ENCODE measurements at places on chromosomes 16 and 17. TPM values are rescaled to one million over a fixed set of nuclear protein-coding genes. Genes with fewer than 3 reads are reported as not detected.

Gene MPP2
- 0.63 TPM for total RNA-seq

Gene KRT16
- not detected for total RNA-seq

Gene ABAT
- total RNA-seq, result 6.7 TPM

Gene PLXDC1
- total RNA-seq, result 0.67 TPM

Gene RNF135
- 0.29 TPM for total RNA-seq

Gene BPTF
- 212 TPM for total RNA-seq

Gene OR1A2
- total RNA-seq, result not detected

Gene PMFBP1
- total RNA-seq, result 2.0 TPM

Gene C16orf54
- 0.32 TPM for total RNA-seq

Gene CDH11
- not detected for total RNA-seq

Gene SPATA32
- not detected for total RNA-seq

Gene SPPL2C
- not detected for total RNA-seq

Gene C17orf50
- total RNA-seq, result not detected

Gene HSF4
- total RNA-seq, result 17.0 TPM

- no peak for DNase-seq
Observed at GRCh38 chr16:29745853-29746345, at the start of gene C16orf54. Gene C16orf54, minus strand, starts transcription at chr16:29745990. Its CDS starts 1,039 bp downstream, at chr16:29744951.

- no peak for DNase-seq
Observed at GRCh38 chr17:82548681-82549303, 29.3 kb downstream of the FOXK2 start.

GRCh38 chr17:3710951-3711383 lies 12.7 kb upstream of the HASPIN start:
- peak; percentile 96 for DNase-seq

GRCh38 chr17:72606656-72607055 lies 485.8 kb downstream of the SLC39A11 start:
- no peak for DNase-seq

- DNase-seq, result no peak
Observed at GRCh38 chr16:69243479-69243878, 56.5 kb downstream of the SNTB2 start.

DNA sequence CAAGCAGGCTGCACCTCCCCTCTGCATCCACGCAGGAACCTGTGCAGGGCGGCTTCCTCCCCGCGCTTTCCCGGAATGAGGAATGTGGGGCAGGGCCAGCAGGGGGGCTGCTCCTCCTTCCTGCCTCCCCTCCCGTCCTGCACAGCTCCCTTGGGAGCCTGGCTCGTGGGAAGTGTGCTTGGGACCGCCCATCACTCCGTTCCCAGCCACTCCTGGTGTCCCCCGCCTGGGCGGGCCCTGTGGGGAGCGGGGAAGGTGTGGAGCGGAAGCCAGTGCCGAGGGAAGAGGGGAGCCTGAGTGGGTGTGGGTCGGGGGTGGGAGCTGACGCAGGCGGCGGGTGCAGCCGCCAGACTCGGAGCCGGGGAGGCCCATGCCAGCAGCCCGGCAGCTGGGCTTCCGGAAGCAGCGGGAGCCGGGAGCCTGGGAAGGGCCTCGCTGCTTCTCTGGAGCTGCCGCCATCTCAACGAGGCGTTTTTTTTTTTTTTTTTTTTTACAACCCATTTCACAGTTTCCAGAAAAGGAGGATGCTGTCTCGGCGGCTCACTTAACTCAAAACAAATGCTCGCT lies 24.1 kb downstream of the BAHCC1 start:
- no peak for DNase-seq

DNA sequence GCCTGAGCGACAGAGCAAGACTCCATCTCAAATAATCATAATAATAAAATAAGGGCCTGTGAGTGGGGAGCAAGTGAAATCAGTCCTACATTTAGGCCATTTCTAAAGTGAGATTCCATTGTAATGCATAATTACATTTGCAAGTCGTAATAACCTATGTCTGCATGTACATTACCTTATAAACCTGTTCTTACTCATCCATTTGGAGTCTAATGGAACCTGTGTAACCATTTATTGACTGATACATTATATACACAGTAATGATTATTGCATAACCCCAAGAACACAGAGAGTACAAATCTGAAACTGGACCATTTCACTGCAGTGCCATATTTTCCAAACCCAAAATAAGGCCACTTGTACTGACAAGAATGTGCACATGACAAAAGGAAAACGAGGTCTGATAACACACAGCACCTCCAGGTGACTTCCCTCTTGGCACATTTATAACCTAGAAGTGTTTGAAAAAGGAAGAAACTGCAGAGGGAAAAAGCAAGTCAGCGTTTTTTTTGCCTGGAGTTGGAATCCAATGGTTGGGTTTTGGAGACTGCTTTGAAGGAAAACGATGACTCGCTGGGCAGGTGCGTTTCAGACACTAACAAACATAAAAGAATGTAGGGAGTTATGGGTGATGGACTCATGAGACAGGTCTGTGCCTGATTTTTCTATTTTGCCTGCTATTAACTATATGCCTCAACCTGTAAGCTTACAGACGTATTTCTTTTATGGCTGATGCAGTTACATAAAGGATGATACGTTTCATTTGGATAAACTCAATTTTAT lies 63.6 kb upstream of the KIFC3 start:
- no peak for DNase-seq

- peak; percentile 96 for DNase-seq
Observed at GRCh38 chr17:1197781-1198490, 18.2 kb upstream of the ABR start.

DNA sequence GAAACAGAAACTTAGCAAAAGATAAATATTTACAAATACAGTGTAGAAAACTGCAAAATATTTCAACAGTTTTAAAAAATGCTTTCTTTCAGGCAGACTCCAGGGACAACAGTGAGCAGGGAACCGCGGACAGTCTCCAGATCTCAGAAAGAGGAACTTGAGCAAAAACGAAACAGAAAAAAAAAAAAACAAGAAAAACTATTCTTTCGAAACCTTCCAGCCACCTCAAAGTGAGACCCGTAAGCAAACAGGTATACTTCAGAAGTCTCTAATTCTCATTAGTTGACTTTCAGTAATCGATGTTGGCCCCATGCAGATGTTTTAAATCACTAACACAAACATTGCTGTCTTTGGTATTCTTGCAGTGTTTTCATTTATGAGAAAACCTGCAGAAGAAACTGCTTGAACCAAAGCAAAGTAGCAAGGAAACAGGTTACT lies 15.7 kb upstream of the CCL1 start:
- peak; percentile 85 for DNase-seq

DNA sequence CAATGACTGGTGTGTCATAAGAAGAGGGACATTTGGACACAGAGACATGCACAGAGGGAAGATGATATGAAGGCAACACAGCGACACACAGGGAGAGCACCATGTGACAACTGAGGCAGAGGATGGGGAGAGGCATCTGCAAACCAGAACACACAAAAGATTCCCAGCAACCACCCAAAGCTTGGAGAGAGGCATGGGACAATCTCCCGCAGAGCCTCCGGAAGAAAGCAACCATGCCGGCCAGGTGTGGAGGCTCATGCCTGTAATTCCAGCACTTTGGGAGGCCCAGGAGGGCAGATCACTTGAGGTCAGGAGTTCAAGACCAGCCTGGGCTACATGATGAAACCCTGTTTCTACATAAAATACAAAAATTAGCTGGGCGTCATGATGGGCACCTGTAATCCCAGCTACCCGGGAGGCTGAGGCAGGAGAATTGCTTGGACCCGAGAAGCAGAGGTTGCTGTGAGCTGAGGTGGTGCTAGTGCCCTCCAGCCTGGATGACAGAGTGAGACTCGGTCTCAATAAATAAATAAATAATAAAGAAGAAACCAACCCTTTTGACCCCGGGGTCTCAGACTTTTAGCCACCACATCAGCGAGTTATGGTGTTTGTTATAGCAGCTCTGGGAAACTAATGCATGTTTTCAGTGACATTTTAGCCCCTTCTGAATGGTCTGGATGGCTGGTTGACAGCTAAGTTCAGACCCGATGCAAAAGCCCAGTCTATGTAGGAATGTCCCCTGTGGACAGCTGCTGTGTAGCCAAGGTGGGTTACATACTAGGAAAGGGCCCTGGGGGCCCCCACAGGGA lies 13.8 kb upstream of the PLCG2 start:
- DNase-seq, result no peak

DNA sequence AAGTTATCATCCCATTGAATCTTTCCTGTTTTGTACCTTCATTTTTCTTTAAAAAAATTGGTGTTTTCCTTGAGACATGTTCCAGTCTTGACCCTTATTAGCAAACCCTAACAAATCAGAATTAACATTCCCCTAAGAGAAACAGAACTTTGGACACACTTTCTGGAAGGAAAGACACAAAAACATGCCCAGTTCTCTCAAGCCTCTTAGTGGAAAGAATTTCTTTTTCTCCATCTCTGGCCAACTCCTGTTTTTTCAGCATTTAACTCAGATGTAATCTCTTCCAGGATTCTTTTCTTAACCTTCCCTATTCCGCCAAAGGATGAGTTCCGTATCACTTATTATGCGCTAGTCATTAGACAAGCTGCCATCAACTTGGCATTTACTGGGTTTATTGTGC lies 23.9 kb upstream of the CDH8 start:
- DNase-seq, result no peak

- peak; percentile 43 for DNase-seq
Observed at GRCh38 chr16:24980077-24980793, 34.9 kb downstream of the ARHGAP17 start.

GRCh38 chr17:7322520-7323194 lies 6.5 kb downstream of the NEURL4 start:
- DNase-seq, result no peak

- no peak for DNase-seq
Observed at GRCh38 chr16:73483076-73483791, 435.3 kb upstream of the ZFHX3 start.

GRCh38 chr16:49015225-49015592 lies 266.4 kb downstream of the CBLN1 start:
- DNase-seq, result no peak

- no peak for DNase-seq
Observed at GRCh38 chr17:56305007-56305406, 151.7 kb downstream of the ANKFN1 start.

DNA sequence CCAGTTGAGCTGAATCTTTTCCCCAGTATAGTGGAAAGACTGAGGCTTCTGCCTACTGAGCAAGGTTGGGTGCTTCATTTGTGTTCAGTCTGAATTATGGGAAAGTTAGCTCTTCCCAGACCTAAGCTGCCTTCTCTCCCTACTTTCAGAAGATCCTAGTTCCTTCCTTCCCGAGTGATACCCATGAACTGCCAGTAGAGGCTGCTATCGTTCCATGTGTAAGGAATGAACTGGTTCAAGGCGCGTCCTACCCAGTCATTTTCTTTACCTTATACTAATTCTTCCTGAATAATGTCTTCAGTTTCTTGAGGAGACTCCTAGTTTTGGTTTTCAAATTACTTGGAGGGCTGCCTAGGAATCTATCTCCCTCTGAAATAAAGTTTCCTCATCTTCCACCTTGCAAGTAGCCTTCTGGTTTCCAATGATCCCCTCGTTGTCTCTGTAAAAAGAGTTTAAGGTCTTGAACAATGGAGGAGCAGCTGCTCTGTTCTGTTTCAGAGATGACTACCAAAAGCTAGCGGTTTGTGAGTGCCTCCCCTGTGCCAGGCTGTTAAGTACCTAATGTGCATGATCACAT lies 934 bp upstream of the AOC2 start:
- DNase-seq, result peak; percentile 56
